Fibroblast of skin of scalp (primary cell): ENCODE measurements at places on chromosomes 12 and 14.

GRCh38 chr14:41597647-41598046, 9.0 kb upstream of the LRFN5 start:
- no peak for DNase-seq

GRCh38 chr14:68627050-68627867, 165.6 kb downstream of the ZFP36L1 start:
- no peak for DNase-seq

DNA sequence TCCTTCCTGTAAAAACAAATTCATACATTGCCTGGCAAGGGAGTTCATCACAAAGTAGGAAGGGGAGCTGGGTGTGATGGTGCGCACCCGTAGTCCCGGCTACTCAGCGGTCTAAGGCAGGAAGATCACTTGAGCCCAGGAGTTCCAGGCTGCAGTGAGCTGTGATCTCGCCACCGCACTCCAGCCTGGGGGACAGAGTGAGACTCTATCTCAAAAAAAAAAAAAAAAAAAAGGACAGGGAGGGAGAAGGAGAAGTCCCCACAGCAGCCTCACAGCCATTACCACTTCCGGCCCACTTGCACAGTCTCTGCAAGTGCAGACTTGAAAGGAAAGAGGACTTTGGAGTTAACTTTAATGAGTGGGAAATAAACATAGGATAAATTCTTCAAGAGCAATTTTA, 121.0 kb downstream of the FBXL14 start:
- peak; percentile 28 for DNase-seq

- DNase-seq, result no peak
Measured at GRCh38 chr14:105381446-105382342, 16.6 kb upstream of the TEX22 start.

- no peak for DNase-seq
Measured at GRCh38 chr12:120156315-120157259, 37.9 kb downstream of the GCN1 start.
